ENCODE measurements at places on chromosomes 7 and 10. TPM values are rescaled to one million over a fixed set of nuclear protein-coding genes. Genes with fewer than 3 reads are reported as not detected.

GRCh38 chr10:124904796-124905195, 37.1 kb upstream of the ZRANB1 start:
- DNase-seq = no peak

DNA sequence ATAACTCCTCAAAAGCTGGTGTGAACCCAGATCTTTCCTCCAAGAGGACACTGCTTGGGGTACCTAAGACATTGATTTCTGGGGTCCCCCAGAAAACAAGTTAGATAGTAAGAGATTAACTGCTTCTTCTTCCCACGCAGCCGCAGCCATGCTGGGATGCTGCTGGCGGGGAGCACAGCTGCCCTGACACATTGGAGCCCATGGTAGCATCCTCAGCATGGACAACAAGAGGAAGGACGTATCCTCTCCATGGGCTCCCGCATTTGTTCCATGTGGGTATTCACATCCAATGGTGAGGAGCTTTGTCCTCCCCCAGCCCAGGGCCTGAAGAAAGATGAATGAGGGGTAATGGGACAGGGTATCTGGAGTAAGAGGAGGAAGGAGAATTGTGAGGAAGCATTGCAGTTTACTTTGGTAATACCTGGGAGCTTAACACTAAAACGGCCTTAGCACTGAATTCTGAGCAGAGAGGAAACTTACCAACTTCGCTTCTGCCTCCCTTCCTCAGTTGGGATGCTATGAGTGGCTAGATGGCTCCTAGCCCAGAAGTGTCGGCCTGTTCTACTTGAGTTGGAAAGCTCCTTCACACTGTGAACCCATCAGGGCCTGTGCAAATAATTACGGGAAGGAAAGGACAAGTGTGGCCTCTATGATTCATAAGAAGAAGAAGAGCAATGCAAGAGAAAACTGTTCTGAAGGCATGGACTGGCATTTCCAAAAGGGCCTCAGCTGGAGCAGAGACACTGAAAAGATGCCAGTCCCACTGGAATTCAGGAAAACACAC, 43.9 kb downstream of the C10orf120 start:
- no peak for DNase-seq

DNA sequence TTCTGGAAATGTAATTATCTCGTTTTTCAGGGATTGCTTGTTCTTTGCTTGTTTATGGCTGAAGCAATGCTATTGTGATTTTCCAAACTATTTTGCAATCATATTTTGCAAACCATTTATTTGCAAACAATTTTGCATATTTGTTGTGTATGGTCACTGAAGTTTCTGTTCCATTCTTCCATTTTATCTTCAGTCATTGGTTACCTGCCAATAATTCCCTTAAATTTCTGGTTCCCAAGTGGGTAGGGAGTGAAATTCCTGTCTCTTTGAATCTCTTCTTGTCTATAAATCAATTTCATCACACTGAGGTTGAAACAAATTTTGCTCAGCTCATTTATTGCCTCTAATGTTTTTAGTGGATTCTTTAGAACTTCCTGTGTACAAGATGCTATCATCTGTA, 401.7 kb upstream of the VWC2 start:
- no peak for DNase-seq

- no peak for DNase-seq
Measured at GRCh38 chr7:94266238-94266644, 128.5 kb upstream of the COL1A2 start.

Gene DGKI
- polyA plus RNA-seq = not detected

Gene ODAD2
- not detected for polyA plus RNA-seq

Gene UCMA
- not detected for polyA plus RNA-seq

All from HepG2 (cell line).